Left renal pelvis (tissue), 4 donors: ENCODE measurements at places on chromosomes 3 and 15.

GRCh38 chr3:11221818-11222415 lies 50.3 kb upstream of the ATG7 start:
- DNase-seq, result no peak

GRCh38 chr15:74631935-74632560 lies 16.4 kb downstream of the CLK3 start:
- no peak for DNase-seq

GRCh38 chr3:190728574-190729246 lies 133.8 kb downstream of the GMNC start:
- no peak for DNase-seq

GRCh38 chr3:99466331-99466730 lies 172.1 kb upstream of the COL8A1 start:
- DNase-seq, result no peak

DNA sequence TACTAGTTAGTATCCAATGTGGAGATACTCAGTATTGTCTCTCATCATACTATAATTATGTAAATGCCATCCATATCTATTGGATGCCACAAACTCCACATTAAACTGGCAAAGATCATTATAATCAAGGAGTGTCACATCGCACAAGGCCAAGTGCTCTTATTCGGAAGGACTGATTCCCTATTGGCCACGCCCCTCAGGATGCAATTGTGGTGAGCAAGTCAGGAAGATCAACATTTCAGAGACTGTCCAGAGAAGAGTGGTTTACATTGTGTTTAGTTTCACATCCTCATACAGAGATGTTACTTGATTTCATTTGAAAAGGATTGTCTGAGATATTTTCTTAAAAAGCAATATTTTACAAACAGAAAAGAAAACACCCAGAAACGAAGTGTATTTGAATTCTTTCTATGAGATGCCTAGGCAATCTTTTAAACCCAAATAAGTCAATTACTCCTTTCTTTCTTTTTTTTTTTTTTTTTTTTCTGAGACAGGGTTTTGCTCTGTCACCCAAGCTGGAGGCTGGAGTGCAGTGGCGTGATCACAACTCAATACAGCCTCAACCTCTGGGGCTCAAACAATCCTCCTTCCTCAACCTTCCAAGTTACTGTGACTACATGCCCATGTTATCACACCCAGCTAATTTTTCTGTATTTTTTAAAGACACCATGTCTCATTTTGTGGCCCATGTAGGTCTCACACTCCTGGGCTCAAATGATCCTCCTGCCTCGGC lies 369.1 kb downstream of the RBMS3 start:
- no peak for DNase-seq

DNA sequence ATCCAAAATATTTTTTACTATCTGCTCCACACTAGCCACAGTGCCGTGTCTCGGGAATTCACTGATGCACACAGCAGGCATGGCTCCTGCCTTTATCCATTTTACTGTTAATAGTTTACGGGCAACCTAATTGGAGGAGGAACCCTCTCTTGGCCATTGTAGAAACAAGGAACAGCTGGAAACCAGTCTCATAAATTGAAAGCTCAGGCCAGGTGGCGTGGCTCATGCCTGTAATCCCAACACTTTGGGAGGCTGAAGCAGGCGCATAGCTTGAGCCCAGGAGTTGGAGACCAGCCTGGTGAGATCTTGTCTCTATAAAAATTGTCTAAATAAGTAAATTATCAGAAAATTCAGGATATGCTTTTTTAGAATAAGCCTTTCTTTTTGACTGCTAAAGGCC lies 39.0 kb downstream of the IL5RA start:
- DNase-seq, result no peak

- DNase-seq, result no peak
Measured at GRCh38 chr3:99505646-99506269, 132.6 kb upstream of the COL8A1 start.

DNA sequence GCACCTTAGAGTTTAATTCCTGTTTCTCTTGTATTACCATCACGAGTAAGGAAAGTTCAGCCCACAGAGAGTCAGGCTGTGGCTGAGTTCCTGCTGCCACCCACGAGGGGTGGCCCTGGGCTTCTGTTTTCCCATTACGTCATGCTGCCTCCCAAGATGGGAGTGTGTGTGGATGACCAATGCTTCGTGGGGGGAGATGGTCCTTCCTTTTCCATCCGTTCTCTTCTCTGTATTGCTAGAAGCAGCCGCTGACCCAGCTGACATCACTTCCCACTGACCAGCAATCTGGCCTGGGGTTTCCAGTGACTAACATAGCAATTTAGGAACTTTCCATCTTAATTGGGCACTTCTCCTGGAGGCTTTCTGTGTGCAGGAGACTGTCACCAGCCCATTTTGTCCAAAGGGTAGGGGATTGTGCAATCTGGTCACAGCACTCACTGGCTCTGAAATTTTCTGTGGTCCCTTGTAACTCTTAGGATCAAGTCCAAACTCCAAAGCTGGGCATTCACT lies 9.3 kb downstream of the IRAK2 start:
- DNase-seq, result no peak
